ENCODE measurements at places on chromosomes 13 and 19.

- peak; percentile 79 for DNase-seq
Observed at GRCh38 chr13:93227280-93227877, 772 bp downstream of the GPC6 start.

DNA sequence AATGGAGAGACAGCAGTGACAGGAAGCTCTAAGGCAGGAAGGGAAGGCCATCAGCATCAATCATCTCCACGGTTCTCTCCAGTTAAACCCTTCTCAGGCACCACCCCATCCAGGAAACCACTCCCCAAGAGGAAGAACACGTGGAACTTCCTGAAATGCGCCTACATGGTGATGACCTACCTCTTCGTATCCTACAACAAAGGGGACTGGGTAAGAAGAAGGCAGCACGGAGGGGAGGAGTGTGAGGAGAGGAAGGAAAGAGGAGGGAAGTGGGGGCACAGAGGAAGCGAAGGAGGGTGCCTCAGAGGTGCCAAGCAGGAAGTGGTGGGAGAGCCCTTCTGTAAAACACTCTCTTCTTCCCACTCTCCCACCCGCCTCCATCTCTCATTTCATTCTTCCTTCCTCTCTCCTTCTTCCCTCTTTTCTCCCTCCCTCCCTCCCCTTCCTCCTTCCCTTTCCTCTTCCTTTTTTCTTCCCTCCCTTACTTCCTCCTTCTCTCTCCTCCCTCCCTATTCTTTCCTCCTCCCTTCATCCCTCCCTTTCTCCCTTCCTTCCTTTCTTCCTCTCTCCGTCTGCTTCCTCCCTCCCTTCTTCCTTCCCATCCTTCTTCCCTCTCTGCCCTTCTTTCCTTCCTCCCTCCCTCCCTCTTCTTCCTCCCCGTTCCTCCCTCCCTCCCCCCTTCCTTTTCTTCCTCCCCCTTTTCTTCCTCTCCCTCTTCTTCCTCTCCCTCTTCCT, 12.6 kb downstream of the ZSCAN5A start:
- DNase-seq: no peak

DNA sequence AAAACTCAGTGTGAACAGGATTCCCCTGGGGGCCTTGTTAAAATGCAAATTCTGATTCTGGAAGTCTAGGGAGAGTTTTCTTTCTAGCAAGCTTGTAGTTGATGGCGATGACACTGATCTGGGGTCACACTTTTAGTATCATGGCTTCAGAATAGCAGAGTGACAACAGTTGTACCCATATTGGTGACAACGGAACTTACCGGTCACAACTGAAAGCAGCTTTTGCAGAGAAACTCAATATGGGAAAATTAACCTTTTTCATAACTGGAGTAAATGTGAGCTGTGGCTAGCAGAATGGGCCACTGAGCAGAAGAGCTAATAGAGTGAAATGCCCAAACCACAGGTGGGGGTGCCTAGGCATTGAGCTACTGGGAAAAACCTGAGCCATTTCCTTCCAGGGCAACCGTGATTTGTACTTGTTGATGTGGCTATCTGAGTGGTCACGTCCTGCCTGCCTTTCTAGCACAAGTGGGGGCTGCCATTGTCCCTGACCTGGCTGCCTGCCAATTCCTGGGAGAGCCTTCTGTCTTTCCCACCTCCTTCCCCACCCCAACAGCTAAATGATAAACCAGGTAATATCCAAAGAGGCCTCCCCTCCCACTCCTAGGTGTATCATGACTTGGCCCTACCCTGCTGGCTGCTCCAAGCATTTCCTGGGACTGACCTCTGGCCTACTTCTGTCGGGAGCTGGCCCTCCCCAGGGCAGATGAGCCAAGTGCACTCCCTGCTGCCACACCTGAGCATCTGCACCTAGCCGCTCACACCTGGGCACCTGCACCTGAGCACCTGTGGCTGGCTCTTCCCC, 1.7 kb upstream of the SLC10A2 start:
- DNase-seq: peak; percentile 86

DNA sequence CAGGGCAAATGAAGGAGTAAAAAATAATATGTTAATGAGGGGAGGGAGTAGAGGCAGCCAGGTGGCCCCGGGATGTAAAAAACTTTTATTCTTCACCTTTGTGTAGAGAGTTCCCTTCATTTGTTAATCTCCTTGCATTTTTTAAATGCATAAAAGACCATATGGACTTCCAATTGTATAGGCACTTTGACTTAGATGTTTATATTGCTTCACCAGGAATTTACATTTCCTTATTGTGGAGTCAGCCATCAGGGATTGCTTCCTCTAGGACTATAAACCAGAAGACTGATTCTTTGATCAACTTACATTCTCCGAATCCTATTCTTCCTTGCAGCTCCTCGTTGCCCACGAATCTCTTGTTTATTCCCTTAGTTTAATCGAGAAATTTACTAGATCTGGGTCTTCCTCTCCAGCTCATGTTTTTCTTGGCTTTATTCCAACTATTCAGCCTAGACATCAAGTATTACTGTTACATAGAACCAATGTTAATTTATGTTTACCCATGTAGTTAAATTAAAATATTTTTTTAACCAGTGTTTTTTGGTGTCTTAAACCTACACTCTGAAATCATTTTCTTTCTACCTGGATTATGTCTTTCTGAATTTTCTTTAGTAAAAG, 1187.0 kb upstream of the SLC10A2 start:
- DNase-seq: no peak

DNA sequence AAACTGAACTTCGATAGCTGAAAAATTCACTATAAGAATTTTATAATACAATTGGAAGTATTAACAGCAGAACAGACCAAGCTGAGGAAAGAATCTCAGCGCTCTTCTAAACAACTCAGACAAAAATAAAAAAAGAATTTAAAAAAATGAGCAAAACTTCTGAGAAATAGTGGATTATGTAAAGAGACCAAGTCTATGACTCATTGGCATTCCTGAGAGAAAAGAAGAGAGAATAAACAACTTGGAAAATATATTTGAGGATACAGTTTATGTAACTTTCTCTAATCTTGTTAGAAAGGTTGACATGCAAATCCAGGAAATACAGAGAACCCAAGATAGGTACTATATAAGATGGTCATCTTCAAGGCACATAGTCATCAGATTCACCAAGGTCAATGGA, 25.4 kb downstream of the SLC25A15 start:
- DNase-seq: no peak

DNA sequence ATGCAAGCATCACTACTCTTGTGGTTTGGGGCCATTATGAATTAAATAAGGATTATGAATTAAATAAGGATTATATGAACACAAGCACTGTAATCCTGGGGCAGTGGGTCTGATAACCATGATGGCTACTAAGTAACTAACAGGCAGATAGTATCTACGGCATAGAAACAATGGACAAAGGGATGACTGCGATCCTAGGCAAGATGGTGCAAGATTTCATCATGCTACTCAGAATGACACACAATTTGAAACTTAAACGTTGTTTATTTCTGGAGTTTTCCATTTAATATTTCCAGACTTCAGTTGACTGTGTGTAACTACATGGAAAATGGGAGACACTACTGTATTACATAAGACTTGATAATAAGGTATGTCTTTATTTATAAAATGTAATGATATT, 15.1 kb downstream of the KCNRG start:
- DNase-seq: no peak

GRCh38 chr19:18500376-18500775, 21.5 kb downstream of the ELL start:
- no peak for DNase-seq

- DNase-seq: no peak
Observed at GRCh38 chr13:34076943-34077703, 259.2 kb downstream of the RFC3 start.

GRCh38 chr13:97262058-97262457, 39.9 kb downstream of the MBNL2 start:
- no peak for DNase-seq

DNA sequence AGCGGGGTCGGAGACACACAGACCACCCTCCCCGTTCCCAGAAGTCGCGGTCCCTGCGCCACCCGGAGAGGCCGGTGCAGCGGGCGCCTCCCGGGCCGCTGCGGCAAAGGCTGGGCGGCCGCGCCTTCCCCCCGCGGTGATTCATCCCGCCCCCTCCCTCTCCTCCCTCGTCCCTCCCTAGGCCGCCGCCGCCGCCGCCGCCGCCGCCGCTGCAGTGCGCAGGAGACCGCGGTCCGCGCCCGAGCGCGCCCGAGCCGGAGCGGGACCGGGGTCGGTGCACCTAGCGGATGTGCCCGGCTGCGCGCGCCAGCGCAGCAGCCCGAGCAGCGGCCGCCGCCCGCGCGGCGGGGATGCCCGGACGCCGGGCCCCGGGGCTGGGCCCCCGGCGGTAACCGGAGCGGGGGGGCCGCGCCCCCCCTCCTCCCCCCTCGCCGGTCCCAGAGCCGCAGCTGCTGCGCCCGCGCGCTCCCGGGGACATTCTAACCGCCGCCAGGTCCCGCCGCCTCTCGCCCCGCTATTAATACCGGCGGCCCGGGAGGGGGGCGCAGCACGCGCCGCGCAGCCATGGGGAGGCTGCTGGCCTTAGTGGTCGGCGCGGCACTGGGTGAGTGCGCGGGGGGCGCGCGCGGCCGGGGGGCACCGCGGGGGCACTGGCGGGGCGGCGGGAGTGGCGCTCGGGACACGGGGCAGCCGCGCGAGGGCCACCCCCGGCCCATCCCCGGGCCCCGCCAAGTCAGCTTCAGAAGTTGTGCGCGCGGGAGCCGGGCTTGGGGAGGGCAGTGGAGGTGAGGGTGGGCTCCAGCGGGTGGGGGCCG, at the start of gene SCN1B:
Gene SCN1B (plus strand): TSS at position 214 of the 815 bp plus-strand sequence. CDS start 351 bp downstream, at position 565.
- DNase-seq: peak; percentile 88

GRCh38 chr13:113176280-113176679, 17.8 kb downstream of the PROZ start:
- DNase-seq: no peak

DNA sequence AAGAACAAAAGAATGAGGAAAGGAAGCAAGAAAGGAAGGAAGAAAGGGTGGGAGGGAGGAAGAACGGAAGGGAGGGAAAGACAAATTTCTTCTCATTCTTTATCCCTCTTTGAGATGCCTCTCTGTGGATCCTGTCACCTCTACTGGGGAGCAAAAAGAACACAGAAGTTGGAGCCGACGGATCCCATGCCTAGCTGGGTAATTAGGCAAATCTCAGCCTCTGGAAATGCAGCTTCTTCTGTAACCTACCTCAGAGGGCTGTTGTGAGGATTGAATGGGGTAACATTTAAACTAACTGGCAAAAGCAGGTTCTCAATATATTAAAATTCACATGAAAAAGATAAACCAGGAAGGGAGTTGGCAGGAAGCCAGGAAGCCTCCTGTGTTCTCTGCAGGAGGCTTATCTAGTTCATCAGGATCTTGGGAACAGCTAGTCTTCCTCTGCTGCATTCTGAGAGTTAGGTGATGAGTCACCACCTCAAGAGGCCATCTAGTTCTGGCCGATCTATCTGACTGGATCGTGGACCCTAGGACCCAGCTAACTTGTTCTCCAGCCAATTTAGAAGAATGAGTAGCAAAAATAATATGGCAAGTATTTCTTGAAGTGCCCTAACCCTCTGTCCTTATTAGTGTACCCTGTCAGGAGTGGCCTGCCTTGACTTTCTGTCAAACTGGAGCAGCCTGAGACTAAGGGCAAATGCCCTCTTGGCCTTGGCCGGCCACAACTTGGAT, 15.2 kb upstream of the CPB2 start:
- DNase-seq: peak; percentile 55

GRCh38 chr19:55437410-55437809, 5.7 kb downstream of the SHISA7 start:
- DNase-seq: peak; percentile 96

DNA sequence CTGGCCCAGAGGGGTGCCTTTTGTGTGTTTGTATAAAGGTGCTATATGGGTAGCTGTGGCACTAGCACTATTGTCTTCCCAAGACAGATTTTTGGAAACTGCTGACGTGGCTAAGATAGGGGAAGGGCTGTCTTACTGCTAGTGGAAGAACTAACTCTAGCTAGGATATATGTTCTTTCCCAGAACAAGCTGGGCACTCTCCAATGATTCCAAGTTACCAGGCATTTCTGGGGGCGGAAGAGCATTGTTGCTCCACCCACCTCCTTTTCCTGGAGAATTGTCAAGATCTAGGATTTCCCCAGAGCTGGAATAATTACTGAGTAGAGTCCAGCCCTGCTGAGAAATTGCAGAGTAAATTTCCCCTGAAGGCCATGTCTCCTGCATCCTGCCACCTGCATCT, 408.3 kb downstream of the KLF5 start:
- no peak for DNase-seq

DNA sequence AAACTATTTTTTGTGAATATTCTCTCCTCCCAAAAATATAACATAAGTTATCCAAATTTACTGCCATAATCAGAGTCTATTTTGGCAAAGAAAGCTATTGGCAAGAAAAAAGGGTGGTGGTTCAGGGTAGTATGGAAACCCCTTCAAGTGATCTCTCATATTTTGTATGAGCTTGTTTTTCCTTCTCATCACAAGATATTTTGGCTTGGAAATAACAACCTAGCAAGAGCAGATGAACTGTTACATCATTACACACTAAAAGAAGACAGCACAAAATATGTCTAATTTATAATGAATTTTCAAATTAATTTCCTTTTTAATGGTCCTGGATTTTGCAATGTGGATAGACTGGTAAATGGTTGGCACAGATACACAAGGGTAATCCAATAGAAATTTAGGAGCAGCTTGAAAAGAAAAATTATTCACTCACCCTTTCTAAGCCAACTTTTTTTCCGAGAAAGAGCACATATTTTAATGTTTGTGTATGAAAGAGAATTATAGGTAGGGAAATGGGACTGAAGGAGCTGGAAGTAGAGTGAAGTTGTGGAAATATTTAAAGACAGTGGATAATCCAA, 225.1 kb downstream of the EFNB2 start:
- DNase-seq: no peak

- DNase-seq: no peak
Observed at GRCh38 chr19:17112700-17113099, 37.1 kb downstream of the MYO9B start.

DNA sequence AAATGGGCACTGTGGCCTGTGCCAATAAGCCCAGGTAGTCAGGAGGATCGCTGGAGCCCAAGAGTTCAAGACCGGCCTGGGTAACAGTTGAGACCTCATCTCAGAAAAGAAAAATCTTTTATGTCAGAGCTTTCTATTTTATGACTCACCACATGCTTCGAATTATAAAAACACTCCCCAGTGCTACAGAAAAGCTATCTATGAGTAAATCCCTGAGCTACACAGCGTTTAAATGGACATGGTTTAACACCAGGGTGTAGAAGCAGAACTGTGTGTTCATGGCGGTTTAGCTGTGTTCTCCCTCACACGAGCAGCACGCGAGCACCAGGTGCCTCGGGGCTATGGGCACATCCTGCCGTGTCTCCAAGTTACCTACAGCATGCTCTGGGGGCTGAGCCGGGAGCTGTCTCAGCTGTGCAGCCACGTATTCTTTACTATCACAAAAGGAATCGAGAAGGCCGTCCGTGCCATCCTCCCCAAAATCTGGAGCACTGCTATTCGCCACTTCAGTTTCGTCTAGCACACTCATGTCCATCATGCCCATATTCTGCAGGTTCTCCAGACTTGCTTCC, 6.7 kb downstream of the SAFB2 start:
- DNase-seq: no peak

GRCh38 chr13:75333103-75333502, 148.9 kb downstream of the TBC1D4 start:
- DNase-seq: no peak

Measured in endodermal cell (in vitro differentiated cells).